ENCODE measurements at places on chromosomes 12 and 14. TPM values are rescaled to one million over a fixed set of nuclear protein-coding genes. Genes with fewer than 3 reads are reported as not detected.

Gene FOXN3
- 63.0 TPM for total RNA-seq

Gene TPPP2
- 0.81 TPM for total RNA-seq

Gene STAC3
- 3.6 TPM for total RNA-seq

GRCh38 chr12:106739318-106739717 lies 35.2 kb upstream of the RIC8B start:
- no peak for DNase-seq

- no peak for DNase-seq
These were observed 60.8 kb upstream of the KRAS start for GRCh38 chr12:25311506-25311905.

- DNase-seq = no peak
These were observed 7.4 kb downstream of the UBE2N start for GRCh38 chr12:93434256-93434865.

- no peak for DNase-seq
These were observed 820.3 kb downstream of the TMEM121 start for GRCh38 chr14:106346534-106347290.

DNA sequence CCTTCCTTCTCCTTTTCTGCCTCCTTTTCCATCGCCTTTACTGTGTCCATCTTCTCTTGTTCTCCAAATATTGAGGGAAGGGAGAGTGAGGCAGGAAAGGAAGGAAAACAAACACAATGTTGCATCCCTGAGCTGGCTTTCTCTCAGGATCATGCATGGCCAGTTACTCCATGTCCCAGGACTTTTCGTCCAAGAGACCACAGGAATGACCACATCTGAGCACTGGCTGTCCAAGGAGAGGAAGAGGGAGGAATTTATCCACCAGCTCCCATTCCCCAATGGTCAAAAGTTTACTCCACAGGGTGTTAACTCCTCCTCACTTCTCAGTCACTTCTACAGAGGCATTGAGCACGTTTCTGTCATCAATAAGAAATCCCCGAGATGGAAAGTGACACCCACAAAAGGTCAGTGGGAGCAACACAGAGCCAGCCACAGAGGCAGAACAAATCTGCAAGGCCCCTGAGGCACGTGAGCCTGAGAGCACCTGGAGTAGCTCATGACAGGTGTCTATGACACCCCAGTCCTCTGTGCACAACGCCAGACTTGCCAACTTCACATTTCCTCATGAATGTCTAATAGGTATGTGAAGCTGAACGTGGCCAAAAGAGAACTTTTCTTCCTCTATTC lies 177.3 kb upstream of the NUDT4 start:
- no peak for DNase-seq

GRCh38 chr12:27237790-27238771 lies 6.0 kb upstream of the STK38L start:
- DNase-seq = no peak

DNA sequence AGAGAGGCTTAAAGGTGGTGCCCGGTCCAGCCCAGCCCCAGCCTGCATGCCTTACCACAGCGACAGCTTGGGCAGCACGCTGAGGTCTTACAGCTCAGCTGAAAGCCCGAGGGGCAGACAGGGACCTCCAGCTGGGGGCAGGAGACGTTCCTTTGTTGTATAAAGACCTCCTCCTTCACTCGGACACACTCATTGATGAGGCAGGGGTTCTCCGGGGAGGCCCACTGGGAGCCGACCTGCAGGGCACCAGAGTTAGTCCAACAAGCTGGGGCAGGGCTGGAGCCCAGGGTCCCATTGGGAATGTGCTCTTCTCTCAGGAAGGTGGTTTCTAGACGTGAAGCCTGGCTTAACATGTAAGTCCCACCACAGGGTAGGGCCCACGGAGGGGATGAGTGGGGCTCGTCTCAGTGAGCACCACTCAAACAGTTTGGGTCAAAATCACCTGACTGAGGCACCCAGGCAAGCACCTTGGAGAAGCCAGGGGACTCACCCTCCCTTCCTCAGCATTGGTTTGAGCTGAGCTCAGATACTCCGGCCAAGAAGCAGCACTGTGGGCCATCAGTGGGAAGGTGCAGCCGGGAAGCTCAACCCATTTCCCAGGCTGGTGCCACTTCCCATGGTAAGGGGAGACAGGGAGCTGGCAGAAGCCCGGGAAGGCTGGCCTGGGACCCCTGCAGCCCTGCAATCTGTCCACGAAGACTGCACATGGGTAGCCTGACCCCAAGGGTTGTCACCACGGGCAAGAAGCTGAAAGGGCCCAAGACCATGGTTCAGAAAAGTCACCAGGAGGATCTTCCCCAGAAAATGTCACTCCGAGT lies 24.3 kb upstream of the ANO2 start:
- DNase-seq = no peak

Measured in mucosa of gallbladder (tissue), 1 donor.